NCI-H2029 treated with DMSO at 0.1 percent for 48 hours (cell line): ENCODE measurements at places on chromosomes 1 and 21.

DNA sequence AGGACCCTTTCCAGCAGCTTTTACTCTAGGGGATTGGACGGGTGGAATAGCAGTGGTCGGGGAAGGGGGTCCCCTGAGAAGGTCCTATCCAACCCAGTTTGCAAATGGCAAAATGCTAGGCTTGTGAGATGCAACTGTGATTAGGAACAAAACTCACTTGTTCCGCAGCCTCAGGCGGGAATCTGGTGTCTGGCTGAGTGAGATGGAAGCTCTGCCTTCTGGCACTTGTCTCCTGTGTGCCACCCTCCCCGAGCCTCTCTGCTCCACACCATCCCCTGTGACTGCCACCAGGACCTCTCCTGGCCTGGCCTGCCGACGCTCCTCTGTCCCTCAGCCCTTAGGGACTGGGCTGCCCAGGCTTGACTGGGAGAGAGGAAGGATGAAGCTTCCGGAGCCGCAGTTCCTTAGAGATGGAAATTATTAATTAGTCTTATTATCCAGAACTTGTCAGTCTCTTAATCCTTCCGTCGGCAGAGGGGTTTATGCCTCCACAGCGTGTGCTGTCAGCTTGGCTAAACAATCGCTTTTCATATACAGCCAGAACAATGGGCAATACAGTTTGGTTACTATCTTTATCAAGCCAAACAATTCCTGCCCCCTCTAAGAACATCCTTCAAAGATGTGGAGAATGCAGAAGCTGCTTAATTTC is 292.8 kb upstream of the VAMP3 start:
- DNase-seq, result no peak

DNA sequence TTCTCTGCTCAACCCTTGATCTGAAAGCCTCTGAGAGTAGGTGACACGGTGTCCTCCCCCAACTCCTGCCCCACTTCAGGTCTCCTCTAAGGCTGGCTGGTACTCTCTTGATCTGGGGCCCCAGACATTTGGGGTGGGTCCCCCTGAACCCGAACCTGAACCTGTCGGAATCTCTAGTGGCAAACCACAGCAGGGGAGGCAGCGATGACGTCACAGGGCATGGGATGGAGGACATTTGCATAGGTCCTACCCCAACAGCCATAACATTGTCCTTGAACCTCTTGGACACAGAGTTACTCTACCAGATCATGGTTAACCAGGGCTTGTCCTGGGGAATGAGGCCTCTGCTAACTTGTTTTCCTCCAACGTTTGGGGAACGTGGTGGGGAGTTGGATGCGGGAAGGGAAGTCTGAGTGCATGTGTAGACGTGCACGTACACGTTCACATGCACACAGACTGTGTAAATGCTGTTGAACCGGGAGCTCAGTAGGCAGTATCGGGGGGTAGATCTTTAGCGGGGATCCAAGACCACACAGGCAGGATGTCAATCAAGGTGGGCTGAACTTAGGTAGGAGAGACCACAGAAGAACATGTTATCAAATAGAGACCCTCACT is 32.4 kb downstream of the CITED4 start:
- no peak for DNase-seq

GRCh38 chr1:225652729-225653462 is at the start of gene ENAH:
Gene ENAH (minus strand): TSS chr1:225653123. CDS start chr1:225652690, 433 bp downstream.
- no peak for DNase-seq

DNA sequence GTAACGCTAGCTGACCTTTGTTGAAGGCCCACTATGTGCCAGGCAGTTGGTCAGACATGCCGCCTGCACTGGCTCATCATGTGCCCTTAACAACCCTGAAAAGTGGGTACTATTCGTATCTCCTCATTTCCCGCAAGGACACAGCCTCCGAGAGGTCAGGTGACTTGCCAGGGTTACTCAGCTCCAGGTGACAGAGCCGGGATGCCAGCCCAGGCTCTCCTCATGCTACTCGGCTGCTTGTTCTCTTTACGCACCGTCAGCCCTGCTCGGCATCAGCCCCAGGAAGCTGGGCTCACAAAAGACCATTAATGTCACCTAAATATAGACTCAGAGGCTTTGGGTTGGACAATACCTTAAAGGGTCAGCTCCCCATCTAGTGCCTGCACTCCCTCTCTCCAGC is 29.0 kb downstream of the GRHL3 start:
- no peak for DNase-seq

DNA sequence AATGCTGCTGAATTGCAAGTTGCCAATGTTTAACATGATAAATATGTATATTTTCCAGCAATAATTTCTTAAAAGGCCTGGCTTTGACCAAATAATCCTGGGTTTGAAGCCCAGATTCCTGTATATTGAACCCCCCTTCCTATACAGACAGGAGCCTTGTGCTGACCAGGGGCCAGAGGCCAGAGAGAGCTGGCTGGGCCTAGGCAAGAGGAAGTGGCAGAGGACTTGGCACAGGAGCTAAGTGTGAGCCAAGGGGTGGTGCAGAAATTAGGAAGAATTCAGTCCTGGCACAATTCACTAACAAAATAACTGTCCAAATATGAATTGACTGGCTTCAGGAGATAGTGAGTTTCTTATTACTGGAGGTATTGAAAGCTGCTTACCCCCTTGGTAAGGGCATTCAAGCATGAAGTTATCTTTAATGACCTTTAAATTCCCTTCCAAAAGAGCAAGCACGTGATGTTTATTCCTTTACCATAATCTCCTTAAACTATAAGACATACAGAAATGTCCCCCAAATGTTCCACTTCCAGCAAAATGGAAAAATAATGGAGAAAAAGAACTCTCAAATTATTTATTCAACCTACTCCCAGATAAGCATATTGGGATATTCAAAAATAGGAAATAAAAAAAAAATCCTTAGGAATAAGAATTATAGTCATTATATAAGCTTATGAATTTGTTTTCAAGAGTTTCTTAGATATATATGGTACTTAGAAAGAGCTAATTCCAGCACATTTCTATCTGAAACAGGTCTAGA is 26.6 kb downstream of the NIBAN1 start:
- no peak for DNase-seq

DNA sequence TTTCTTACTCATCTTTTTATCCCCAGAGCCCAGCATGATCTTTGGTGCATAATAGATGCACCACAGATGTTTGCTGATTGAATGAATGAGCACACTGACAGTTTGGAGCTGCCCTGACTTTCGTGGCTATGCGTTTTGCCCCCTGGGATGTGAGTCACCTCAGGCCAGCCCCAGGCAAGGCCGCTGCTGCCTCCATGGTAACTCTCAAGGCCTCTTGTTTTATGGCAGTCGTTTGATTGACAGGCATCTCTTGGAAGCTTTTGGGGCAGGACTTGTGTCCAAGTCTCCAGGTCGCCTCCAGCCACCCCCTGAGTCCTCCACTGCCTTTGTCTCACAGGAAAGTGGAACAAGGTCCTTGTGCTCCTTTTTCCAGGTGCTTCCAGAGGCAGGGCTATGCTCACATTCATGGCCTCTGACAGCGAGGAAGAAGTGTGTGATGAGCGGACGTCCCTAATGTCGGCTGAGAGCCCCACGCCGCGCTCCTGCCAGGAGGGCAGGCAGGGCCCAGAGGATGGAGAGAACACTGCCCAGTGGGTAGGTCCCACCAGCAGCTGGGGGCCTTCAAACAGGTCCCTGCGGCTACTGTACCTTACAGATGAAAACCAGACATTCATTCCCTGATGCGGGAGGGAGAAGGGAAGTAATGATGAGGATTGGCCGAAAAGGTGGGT is 11.2 kb downstream of the PSEN2 start:
- no peak for DNase-seq

- no peak for DNase-seq
Observed at GRCh38 chr1:48807554-48808260, 31.0 kb upstream of the BEND5 start.

DNA sequence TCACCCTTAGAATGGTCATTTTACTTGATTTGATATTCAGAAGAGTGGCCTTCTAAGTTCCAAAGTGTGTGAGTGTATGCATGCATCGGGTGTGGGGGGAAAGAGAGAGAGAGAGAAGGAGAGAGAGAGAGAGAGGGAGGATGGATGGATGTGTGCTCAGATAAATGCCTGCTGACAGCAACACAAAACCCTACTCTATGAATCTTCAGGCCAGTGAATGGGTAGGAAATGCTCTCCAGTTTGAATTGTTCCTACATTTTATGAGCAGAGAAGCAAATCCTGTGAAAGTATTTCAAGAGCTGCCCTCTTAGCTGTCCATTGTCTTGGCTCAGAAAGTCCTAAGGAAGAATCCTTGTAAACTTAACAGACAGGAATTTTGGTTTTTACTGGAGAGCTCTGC is 7.4 kb downstream of the JAM2 start:
- no peak for DNase-seq

GRCh38 chr1:29583727-29584126 is 347.4 kb downstream of the PTPRU start:
- no peak for DNase-seq

DNA sequence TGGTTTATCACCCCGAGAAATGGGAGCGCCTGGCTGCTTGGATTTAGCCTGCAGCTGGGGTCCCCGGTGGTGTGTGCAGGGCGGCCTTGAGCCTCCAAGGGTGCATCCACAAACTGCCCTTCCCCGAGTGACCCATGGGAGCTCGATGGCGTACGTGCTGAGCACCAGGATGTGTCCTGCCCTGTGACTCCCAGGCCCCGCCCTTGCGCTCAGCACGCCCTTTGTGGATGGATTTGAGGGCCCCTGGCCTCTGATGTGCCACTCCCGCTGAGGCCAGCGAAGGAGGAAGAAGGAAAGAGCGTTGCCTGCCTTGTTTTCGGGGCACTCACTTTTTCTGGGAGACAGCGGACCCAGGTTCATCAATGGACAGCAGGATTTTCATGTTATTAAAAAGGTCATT is 1.7 kb upstream of the TFF3 start:
- DNase-seq, result no peak

- no peak for DNase-seq
Observed at GRCh38 chr1:66374561-66375111, 159.3 kb upstream of the SGIP1 start.

- no peak for DNase-seq
Observed at GRCh38 chr1:225460737-225461532, 33.1 kb upstream of the LBR start.

DNA sequence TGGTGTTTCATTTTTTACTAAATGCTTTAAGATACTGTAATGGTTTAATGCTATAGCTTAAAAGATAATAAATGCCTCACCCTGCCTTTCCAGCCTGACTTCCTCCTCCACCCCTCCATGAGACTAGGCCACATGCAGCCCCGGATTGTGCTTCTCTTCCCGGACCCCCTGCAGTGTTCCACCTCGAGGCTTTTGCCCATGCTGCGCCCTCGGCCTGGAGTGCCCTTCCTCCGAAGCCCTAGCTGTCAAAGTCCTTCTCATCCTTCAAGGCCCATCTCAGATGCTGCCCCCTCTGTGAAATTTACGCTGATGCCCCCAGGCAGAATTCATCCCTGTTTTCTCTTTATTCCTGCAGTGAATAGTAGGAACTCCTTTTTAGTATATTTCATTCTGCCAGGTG is 98.5 kb downstream of the ATP5PO start:
- DNase-seq, result no peak

DNA sequence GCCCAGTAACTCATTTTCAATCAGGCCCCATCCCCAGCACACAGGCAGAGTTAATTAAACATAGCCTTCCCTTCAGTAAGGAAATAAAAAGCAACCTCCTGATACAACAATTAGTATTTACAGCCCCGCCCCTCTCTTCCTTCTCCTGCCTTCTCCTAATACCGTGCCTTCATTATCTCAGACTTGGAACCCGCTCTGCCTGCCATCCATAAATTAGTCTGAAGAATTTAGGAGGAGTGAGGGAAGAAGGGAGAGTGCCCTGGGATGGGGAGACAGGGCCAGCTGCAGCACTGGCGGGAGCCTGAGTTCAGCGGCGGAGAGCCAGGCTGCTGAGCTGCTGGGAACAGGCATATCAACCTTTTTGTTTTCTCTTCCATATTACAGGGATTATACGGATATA is 172.8 kb downstream of the ACTL8 start:
- DNase-seq, result no peak

DNA sequence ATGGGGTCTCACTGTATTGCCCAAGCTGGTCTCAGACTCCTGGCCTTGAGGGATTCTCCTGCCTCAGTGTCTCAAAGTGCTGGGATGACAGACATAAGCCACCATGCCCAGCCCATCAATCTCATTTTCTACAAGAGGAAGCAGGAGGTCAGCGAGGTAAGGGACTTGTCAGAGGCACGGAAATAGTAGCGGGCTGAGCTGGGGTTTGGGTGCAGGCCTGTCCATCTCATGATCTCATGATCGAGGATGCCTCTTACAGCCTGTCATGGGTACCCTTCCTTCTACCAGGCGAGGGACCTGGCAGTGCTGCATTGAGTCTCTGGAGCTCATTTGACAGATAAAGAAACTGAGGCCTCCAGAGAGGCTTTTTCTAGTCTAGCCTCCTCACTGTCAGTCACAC is 28.5 kb upstream of the SCCPDH start:
- no peak for DNase-seq

GRCh38 chr1:30895944-30896660 is 12.5 kb downstream of the SDC3 start:
- DNase-seq, result no peak

- no peak for DNase-seq
Observed at GRCh38 chr1:153961421-153961820, 1.9 kb downstream of the SLC39A1 start.

DNA sequence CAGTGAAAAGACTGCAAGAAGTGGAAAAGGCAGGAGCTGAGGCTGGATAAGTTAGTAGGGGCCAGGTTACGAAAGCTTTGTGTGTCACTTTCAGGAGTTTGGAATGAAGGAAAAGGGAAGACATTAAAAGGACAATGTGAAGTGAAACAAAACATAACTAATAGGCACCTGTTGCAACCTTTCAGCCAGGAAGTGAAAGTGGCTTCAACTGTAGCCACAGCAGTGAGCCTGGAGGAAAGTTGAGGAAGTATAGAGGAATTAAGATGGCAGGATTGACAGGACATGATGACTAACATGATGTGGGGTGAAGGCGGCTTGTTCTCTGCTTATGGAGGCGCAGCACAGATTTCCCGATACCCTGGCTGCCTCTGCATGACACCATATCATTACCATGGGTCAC is 68.9 kb downstream of the C4BPA start:
- no peak for DNase-seq

DNA sequence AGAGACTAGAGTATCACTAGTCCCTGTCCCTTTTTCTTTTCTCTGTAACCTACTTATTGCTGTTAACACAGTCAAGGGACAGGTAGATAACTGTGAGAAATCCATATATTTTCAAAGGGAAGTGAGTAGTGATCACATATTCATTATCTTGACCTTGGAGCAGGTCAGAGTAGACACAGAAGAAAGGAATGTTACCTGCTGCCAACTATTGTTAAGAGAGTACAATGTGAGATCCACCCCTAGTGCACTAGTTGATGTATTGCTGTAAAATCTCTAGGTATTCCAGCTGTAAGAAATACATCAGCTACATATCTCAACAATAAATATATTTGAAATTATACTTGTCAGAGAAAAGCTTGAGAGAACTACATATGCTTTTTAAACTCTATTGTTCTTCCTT is 68.7 kb upstream of the ADGRL2 start:
- no peak for DNase-seq

GRCh38 chr21:33441489-33442477 is 38.0 kb downstream of the TMEM50B start:
- DNase-seq, result peak; percentile 95

GRCh38 chr1:18869847-18870594 is 10.6 kb upstream of the TAS1R2 start:
- no peak for DNase-seq
